ENCODE measurements at places on chromosomes 6 and 20.
A peak's percentile ranks its signal among the peaks of the same experiment; 100 is the strongest.

GRCh38 chr6:35782424-35782823 lies 1.6 kb downstream of the CLPSL1 start:
- no peak for DNase-seq

DNA sequence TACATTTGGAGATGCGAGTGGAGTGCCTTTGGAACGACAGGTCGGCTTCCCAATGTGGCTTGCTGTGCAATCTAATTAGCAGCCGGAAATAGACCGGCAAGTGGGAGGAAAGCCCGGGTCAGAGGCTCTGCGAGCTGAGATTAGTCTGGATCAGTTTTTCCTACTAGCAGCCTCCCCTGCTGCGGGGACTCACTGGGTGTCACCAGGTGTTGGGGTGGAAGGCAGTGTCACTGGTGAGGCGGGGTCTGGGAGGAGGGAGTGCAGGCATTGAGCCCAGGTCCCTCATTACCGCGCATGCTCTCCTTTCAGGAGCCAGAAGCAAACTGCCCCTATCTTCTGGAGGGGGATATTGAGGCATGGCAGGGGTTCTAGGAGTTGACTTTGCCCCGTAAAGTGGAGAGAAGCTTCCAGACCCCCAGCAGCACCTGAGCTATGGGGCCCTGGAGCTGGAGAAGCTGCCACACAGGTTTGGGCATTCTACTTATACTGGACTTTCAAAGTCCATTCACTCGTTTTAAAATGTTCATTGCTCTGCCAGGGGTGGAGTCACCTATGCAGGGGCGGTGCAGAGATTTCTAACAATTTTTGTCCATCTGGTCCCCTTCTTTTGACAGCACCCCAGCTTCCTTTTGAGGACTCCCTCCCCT lies 11.0 kb downstream of the SULF2 start:
- DNase-seq = no peak

- no peak for DNase-seq
Observed at GRCh38 chr20:1183153-1183552, 1.6 kb downstream of the TMEM74B start.

DNA sequence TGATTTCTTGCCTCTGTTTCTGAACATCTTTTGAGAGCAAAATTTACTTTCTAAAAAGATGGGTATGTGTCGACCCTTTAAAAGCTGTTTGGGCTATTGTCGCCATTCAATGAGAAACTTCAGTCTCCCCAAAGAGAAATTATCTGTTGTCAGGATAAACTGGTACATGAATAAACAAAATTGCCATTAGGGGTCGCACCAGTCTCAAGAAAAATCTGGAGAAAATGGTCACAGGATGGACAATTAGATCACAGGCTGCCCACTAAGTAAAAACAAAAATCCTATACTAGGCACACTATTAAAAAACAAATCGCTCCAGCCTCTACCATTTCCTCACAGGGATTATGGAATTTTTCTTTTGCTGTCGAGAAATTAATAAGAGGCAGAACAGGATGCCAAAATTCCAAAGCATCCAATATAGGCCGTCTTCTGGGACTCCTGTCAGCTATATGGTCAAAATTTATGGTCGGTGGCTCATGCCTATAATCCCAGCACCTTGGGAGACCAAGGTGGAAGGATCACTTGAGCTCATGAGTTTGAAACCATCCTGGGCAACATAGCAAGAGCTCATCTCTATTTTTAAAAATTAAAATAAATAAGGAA lies 5.5 kb upstream of the HLA-E start:
- no peak for DNase-seq

GRCh38 chr6:138115877-138116660 lies 8.8 kb upstream of the PERP start:
- peak; percentile 43 for DNase-seq

- no peak for DNase-seq
Observed at GRCh38 chr20:19070026-19070425, 142.4 kb upstream of the SLC24A3 start.
